ENCODE measurements at places on chromosomes 12 and 14.

GRCh38 chr14:61832783-61833182, 70.6 kb downstream of the SNAPC1 start:
- DNase-seq: no peak

DNA sequence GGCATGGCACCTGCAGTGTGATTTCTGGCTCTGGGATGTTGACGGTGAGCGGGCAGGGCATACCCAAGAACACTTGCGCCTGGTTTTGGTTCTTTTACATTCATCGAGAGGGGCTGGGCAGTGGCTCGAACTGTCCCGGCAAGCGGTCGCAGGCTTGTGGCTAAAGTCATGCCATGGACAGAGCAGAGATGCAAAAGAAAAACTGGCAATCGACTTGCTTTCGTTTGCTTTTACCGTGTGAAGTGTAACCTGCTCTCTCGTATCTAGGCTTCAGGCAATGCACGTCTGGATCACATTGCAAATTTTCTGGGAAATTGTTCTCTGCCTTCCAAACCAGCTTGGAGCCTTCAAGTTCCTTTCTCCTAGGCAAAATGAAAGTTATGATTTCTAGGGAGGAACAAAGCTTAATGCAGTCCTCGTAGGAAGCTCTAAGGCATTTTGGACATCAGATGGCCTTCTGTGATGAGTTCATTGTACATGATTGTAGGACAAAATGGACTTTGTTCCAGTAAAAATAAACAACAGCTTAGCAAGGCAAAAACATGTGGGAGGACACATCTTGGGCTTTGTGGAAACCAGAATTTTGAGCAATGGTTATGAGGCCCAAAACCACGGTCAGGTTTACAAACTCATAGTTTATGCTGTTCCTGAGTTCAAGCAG, 18.3 kb downstream of the ADGRD1 start:
- DNase-seq: no peak

GRCh38 chr14:72516936-72517700, 376.8 kb downstream of the DPF3 start:
- peak; percentile 65 for DNase-seq

- no peak for DNase-seq
Observed at GRCh38 chr12:66612090-66612775, 66.6 kb downstream of the GRIP1 start.

DNA sequence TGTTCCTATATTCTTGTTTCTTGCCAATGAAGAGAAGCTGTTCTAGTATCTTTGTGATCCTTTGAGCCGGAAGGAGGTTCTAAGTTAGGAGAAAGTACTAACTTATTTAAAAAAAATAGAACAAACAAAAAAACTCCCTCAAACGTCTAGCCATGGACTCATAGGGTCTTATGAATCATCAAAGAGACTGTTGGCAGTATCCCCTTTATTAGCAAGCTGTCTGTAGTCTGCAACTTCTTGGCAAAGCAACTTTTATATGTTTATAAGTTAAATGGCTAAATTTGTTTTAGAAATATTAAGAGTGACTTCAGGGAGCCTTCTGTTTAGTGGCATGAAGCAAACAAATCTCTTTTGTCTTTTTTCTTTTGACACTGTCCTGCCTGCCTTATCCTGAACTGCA, 291.9 kb downstream of the FUT8 start:
- no peak for DNase-seq

DNA sequence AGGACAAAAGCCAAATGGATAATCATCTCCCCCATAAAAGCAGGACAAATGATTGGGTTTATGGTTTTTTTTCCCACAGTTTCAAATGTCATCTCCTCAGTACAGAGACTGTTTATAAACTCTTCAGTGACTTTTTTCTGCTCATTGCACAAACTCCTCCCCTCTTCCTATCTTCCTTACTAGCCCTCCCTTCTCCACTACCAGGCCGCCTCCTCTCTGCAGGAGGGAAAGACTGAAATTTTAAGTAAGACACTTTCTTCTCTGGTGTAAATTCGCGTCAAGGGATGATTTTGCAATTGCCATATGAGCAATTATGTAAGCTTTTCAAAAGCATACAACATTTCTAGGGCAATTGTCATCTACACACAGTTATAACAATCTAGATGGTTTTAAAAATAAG, 37.0 kb downstream of the BTG1 start:
- DNase-seq: peak; percentile 7

DNA sequence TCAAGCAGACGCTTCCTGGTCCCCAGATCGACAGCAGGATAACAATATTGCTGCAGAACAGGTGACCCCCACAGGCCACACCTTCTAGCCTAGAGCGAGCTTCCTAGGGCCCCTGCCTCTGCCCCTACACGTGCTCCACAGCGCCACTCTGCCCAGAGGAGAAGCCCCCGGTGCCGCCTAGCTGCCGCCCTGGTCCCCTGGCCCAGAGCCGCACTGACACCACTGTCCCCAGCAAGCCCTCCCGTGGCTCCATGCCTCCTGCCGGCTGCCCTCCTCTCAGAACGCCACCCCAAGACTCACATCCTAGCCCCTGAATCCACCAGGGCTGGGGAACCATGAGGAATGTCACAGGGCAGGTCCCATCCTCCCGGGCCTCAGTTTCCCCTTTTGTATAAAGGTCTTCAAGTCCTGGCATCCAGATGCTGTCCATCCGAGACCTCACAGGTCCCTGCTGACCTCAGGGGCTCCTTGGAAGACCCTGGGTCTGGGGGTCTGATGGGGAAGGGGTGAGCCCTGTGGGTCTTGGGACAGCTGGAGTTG, 31.0 kb downstream of the JAG2 start:
- no peak for DNase-seq

- DNase-seq: peak; percentile 62
Observed at GRCh38 chr14:102164965-102165364, 25.3 kb downstream of the WDR20 start.

GRCh38 chr12:66627270-66627987, 51.4 kb downstream of the GRIP1 start:
- DNase-seq: no peak

GRCh38 chr12:120249875-120250795, 15.4 kb downstream of the PXN start:
- DNase-seq: no peak

DNA sequence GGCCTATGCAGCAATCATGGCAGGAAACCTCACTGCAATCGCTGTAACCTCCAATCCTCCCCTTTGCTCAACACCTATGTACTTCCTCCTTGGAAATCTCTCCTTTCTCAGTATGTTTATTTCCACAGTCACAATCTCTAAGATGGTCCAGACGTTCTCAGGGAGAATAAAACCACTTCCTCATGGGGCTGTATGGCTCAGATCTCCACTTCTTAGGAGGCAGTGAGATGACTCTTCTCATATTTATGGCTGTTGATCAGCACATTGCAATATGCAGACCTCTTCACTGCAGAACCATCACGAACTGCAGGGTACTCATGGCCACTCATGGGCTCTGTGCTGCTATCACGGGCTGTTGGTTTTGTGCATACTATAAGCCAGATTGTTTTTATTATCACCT, 17.1 kb upstream of the OR4K17 start:
- no peak for DNase-seq

GRCh38 chr12:64273527-64274403, 51.7 kb upstream of the KICS2 start:
- DNase-seq: peak; percentile 16

DNA sequence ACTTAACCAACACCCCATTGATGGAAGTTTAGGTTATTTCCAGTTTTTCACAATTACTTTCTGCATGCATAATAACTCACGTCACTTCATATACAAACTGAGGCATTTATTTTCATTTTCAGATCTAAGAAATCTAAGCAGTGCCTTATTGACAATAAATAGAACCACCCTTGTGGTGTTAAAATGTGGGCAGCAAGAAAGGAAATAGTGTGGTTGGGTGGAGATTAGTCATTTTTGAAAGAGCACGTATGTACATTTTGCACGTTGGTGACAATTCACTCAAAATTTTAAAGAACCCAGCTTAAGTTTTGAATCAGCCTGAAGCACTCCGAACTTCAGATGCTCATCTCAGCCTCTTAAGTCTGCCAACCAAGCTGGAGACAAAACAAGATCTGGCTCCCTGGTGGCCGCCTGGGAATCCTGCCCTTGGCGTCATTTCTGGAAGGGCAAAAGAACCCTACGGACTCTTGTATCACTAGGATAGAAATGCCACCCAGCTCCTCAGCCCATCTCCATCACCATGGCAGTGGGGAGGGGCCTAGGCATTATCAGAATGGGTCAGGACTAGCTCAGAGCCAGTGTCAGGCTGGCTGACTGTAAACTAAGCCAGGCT, 89.5 kb upstream of the BCL2L14 start:
- DNase-seq: no peak

DNA sequence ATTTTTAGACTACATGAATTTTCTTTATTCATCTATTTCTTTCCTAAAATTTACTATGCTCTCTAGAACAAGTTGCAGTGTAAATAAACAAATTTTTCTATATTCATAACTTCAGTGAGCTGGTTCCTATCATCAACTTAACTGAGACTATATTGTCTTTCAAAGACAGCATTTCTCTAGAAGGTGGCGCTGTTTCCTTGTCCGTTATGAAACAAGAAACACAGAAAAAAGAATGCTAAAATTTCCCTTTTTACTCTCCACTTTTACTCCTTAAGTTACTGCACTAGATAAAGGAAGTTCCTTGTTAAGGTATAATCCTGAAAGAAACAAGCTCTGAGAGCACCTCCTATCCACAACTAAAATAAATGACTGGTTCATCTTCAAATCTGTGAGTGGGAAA, 8.2 kb upstream of the CLEC2A start:
- peak; percentile 24 for DNase-seq

DNA sequence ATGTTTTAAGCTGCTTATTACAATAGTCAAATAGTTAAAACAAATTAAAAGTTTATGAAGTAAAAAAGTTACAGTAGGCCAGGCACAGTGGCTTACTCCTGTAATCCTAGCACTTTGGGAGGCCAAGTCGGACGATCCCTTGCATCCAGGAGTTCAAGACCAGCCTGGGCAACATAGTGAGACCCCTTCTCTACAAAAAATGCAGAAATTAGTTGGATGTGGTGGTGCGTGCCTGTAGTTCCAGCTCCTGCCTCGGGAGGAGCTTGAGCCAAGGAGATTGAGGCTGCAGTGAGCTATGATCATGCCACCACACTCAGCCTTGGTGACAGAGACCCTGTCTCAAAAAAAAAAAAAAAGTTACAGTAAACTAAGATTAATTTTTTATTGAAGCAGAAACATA, 142.6 kb downstream of the MIPOL1 start:
- no peak for DNase-seq

GRCh38 chr12:52208424-52209165, 16.8 kb upstream of the KRT80 start:
- DNase-seq: no peak

- no peak for DNase-seq
Observed at GRCh38 chr14:96953087-96953874, 156.1 kb downstream of the VRK1 start.

GRCh38 chr12:100229876-100230275, 29.3 kb downstream of the ACTR6 start:
- DNase-seq: no peak

DNA sequence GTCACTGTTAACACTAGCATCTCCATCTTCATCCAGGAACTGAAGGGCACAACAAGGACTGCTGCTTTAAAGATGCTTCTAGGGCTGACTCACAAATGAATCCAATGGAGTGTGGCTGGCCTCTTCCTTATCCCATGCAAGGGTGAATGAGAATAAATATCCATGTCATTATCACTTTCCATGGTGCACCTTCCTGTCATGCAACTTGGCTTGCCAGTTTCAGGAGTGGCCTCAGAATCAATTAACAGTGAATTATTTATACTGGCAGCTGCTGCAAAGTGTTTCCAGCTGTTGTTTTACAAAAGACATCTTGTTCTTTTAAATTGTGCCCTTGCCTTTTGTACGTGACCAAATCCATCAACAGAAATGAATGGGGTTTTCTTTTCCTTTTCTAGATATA, 499.3 kb upstream of the TMEM132C start:
- DNase-seq: no peak

- DNase-seq: no peak
Observed at GRCh38 chr14:45065540-45065939, 18.4 kb upstream of the PRPF39 start.

DNA sequence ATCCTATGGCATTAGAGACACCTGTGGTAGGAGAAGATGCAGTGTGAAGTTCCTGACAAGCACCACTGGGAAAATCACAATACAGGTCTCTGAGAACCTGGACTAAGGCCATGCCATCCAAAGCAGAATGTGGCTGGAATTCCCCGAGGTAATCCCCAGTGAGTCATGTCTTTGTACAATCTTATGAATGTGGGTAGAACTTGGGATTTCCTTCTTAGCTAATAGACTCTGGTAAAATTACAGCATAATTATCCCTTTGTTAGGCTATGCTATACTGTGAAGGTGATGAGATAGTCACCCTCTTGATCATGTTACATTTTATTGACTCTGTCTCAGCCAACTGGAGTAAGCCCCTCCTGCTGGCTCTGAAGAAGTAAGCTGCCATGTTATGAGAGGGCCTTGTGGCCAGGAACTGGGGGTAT, 224.3 kb upstream of the DCN start:
- no peak for DNase-seq

GRCh38 chr12:93766796-93767523, 89.8 kb downstream of the CRADD start:
- DNase-seq: peak; percentile 79

GRCh38 chr12:2853626-2854025, 3.2 kb downstream of the TEX52 start:
- DNase-seq: peak; percentile 68

- no peak for DNase-seq
Observed at GRCh38 chr12:46578190-46578982, 205.8 kb upstream of the SLC38A2 start.

DNA sequence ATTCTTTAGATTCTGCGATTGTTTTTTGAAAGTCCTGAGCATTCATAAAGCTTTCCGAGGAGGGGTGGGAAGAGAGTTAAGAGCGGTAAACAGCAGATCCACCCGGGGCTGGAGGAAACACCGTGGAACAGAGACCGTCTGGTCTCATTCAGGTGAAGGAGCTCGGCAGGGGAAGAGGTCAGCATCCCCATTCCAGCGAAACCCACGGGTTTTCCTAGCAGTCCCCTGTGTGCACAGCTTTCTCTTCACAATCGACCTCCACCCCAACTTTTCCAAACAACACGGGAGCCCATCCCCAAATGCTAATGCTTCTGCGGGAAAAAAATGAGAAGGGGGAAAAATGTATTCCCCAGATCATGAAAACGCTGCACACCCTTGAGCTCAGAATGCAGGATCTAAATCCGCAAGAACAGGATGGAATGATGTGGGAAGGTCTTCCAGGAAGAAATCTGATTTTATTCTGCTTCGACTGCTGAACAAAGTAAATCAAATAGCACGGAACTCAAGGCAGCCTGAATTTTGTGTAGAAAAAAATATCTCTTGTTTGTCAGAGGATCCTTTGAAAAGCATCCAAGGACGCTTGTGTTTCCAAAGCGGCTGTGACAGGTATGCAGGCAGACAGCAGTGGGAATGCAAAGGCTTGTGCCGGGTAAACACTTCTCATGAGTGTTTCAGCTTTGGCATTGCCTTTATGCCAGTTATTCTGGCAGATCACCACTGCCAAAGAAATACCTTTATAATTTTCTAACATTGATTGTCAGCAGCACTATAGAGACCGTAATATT, 128.8 kb downstream of the NDUFA12 start:
- DNase-seq: no peak
